GM04503 (cell line): ENCODE measurements at places on chromosomes 5 and 9.

DNA sequence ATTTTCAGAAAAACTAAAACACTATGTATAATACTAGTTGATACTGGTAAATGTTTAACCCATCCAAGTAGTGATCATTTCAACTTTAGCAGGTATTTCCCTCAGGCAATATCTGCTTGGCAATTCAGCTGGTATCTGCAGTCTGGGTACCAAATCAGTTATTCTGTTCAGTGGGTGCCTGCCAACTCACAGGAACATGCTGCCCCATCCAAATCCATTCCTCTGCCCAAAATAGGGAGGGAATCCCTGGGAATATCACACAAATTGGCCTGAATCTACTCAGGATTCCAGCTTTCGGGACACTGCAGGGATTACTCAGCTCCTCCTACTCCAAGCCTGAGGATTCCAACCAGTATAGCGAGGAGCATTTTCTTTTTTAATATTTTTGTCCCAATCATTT, 61.7 kb upstream of the PDE4D start:
- no peak for DNase-seq

DNA sequence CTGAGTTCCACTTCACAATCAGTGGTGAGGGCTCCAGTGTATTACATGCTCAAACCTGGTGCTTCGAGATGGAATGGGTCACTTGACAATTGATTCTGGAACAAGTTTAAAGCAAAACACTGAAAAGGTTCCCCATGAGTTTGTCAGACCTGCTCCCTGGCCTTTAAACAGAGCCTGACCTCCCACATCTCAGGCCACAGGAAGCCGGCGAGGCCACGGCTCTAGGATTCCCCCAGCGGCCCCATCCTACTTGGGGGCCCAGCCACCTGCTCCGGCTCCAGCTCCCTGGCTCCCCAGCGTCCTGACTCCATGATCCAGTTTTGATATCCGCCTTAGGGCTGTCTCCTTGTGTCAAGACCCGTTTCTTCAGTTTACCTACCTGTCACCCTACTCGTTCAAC, 62.0 kb downstream of the TTLL11 start:
- DNase-seq = no peak

- DNase-seq = no peak
Observed at GRCh38 chr9:107612136-107612535, 122.6 kb upstream of the KLF4 start.

- no peak for DNase-seq
Observed at GRCh38 chr5:136079195-136079985, 50.6 kb downstream of the TGFBI start.

DNA sequence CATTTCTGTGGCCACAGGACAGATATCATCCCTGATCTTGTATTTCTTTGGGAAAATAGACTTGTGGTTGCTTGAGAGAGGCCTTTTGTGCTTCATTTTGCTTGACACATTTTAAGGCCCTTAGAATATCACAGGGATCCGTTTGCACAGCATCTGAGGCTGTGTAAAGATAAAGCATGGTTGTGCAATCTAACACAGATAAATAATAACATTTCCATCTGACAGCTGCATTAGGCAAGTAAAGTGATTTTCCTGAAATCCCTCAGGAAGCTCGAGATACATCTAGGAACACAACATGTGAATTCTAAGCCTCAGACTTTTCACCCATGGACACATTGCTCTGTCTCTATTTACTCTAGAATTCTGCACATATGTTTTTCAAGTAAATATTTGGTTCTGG, 212.8 kb upstream of the ADAMTSL1 start:
- DNase-seq = no peak

DNA sequence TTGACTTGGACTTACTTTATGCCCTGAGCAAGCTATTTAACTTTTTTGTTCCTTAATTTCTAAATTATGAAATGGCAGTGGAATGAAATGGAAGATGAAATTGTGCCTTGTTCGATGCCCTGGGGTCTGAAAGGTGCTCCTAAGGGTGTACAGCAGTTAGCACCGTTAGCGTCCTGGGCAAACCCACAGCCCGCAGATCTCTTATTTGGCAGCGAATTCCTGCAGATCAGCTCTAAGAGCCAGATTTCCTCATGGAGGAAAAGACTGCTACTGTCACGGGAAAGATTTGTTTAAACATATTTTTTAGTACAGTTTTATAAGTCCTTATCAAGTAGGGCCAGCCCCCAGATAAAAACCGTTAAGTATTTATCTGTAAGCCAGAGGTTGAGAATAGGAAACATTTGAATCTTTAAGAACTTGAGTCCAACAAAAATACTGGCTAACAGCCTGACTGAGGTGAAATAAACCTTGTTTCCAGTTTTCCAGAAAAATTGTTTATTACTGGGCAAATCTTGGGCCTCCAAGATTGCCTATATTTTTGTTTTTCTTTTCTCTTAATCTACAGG, 216.5 kb upstream of the DMRT1 start:
- no peak for DNase-seq

DNA sequence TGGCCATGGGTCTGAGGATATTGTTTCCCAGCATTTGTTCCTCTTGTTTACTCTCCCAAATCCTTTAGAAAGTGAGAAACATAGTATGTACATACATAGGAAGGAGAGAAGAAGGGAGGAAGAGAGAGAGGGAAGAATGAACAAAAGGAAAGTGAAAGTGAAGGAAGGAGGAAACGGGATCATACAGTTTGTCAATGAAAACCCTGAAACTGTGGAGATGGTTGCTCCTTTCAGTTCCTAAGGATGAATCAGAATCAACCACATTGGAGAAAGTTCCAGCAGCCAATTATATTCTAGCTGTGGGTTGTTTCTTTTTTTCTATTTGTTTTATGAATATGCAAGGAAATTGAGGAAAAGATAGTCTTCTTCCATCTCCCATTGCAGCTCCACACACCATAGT, 396.5 kb downstream of the MLLT3 start:
- DNase-seq = no peak

DNA sequence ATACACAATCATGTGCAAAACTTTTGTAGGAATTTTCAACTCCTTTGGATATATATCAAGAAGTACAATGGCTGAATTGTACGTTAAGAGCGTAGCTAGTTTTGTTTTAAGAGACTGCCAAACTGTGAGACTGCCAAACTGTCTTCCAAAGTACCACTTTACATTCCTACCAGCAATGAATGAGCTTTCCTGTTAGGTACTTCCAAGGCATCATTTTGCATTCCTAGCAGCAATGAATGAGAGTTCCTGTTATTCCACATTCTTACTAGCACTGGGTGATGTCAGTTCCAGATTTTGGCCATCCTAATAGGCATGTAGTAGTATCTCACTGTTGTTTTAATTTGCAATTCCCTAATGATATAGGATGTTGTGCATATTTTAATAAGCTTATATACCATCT, 219.3 kb downstream of the KCNN2 start:
- DNase-seq = no peak

DNA sequence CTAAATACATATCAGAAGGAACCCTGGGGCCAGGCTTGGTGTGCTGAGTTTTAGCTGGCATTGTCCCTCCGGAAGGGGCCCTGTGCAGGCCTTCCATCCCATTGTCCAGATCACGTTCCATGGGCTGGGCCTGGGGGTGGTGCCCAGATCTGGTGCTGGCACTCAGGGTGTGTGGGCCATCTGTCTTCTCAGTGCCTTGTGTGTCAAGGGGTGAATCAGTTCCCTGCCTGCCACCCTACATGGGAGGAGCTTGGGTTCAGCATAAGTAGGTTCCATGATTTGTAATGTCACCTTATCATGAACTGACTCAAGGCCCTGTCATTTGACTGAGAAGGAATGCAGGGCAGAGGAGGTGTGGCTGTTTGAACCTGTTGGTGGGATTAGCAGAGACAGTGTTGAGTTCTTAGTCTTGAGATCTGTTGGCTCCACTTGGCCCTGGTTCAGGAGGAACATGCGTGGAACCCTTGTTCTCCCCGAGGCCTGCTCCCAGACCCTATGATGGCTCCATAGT, 176.8 kb downstream of the MACROH2A1 start:
- DNase-seq = no peak

- no peak for DNase-seq
Observed at GRCh38 chr9:96398582-96399324, 15.2 kb upstream of the SLC35D2 start.

GRCh38 chr5:132418881-132419280, 49.4 kb downstream of the SLC22A5 start:
- DNase-seq = no peak

GRCh38 chr9:97809666-97810344, 43.2 kb upstream of the FOXE1 start:
- no peak for DNase-seq

DNA sequence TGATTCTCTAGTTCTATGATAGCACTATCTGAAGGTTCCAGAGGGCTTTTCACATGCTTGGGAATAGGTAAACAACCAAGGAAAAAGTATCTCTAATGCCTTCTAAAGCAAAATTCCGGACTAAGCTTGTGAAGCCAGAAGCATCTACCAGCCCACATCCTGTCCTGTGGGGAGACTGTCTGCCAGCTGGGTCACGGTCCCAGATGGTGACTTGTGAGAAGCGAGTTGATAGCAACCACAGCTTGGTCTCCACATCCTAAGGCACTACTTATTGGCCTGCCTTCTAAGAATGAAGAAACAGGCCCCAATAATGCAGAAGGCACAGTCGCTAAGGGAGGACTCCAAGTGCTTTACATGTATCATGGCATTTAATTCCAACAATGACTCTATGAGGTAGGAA, 184.1 kb upstream of the ADRA1B start:
- no peak for DNase-seq

GRCh38 chr9:92666912-92667532, 2.9 kb downstream of the IPPK start:
- DNase-seq = no peak

DNA sequence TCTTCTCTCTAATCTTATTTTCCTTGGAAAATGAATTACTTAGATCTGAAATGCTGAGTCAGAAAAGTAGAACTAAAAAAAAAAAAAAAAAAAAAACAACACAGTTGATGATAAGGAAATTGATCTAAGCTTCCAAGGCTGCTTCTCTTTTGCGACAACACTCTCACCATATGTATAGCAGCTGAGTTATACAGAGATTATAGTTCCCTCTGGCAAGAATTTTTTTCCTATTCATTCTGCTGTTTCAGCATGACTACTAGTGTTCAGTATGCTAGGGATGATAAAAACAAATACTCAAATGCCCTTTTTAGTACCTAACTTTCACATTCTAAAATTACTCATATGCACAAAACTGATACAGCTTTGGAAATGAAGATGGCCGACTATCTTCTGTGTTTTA, 267.3 kb downstream of the MLLT3 start:
- DNase-seq = peak; percentile 52

GRCh38 chr5:102959055-102959454, 160.9 kb downstream of the GIN1 start:
- DNase-seq = peak; percentile 88

DNA sequence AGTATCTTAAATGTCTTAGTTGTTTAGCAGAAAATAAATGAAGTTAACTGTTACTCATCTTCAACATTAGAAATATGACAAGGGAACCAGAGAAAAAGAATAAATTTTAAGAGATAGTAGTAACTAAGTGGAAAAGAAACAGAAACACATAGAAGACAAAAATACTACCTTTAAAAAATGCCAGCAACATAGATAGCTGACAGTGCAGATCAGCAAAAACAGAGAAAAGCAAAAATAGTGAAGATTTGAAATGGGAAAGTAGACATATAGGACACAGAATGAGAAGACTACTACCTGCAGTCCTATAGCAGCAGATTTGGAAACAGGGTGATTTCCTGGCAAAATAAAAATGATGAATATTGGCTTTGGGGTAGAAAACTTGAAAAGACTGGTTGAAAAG, 48.5 kb downstream of the ICE1 start:
- no peak for DNase-seq

- DNase-seq = peak; percentile 56
Observed at GRCh38 chr5:173302546-173303155, 25.6 kb downstream of the STC2 start.

DNA sequence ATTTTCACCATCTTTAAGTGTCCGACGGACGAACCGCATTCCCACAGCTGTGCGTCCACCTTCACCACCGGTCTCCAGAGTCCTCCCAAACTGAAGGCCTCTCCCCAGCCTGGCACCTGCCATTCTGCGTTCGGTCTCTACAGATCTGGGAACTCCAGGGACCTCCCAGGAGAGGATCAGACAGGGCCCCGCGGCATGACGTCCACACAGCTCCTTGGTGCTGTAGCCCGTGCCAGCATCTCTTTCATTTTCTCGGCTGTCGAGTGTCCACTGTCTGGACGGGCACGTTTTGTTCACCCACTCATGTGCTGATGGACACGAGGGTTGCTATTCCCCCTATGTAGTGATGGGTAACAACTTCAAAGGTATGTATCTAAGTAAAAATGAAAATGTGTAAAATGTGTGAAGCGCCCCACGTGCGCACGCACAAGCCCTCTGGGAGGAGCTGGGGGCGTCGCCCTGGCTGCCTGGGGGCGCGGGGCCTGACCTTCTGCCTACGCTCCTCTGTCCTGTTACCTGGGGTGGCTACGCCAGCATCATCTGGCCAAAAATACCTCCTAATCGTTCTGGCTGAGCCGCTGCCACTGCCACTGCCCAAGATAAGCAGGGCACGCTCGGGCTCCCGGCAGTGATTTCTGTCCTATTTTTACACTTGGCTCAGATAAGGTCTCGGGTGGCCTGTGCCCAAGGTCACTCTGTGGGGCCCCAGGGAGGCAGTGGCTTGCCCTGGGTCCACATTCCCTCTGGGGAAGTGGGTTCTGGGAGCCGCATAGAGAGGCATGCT, 10.8 kb upstream of the SLC12A7 start:
- DNase-seq = no peak

DNA sequence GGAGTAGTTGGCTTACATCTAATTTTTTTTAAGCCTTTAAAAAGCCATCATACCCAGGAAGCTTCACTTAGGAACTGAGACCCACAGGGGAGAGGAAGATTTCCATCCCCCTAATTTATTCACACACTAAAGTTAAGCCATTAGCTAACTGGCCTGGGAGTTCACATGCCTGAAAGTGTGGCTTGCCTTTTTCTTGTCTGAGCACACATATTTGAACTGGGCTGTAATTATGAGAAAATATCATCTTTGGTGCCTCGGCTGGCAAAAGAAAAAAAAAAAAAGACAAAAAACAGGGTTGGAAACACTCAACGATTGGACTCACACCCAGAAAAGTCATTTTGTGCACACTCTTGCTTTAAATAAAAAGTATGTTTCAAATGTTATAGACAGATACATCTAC, 847.3 kb downstream of the MAT2B start:
- DNase-seq = no peak

GRCh38 chr5:152372875-152373274, 32.2 kb downstream of the NMUR2 start:
- DNase-seq = no peak

- no peak for DNase-seq
Observed at GRCh38 chr5:53503562-53504218, 23.3 kb downstream of the FST start.

- DNase-seq = no peak
Observed at GRCh38 chr9:16238623-16239138, 631.8 kb downstream of the BNC2 start.

DNA sequence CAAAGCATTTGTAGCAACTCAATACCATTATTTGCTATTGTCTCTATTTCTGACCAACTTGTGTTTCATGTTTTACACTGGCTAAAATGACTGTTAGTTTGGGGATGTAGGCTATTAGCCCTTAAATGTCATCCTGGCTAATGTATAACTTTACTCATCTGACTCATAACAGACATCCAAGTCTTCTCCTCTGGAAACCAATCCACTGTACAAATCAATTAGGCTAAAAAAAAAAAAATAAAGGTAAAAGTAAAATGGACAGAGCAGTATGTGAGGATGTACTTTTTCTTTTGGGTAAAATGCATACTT, 20.6 kb downstream of the MEGF9 start:
- DNase-seq = no peak

GRCh38 chr5:31161781-31162181, 31.7 kb upstream of the CDH6 start:
- DNase-seq = no peak

- no peak for DNase-seq
Observed at GRCh38 chr5:165258197-165258771, 1752.9 kb downstream of the MAT2B start.

GRCh38 chr9:12774861-12775678, at the start of gene LURAP1L:
Gene LURAP1L (plus strand): TSS chr9:12775020. CDS start chr9:12775716, 696 bp downstream.
- peak; percentile 51 for DNase-seq
